ENCODE measurements at places on chromosomes 7 and 10.

DNA sequence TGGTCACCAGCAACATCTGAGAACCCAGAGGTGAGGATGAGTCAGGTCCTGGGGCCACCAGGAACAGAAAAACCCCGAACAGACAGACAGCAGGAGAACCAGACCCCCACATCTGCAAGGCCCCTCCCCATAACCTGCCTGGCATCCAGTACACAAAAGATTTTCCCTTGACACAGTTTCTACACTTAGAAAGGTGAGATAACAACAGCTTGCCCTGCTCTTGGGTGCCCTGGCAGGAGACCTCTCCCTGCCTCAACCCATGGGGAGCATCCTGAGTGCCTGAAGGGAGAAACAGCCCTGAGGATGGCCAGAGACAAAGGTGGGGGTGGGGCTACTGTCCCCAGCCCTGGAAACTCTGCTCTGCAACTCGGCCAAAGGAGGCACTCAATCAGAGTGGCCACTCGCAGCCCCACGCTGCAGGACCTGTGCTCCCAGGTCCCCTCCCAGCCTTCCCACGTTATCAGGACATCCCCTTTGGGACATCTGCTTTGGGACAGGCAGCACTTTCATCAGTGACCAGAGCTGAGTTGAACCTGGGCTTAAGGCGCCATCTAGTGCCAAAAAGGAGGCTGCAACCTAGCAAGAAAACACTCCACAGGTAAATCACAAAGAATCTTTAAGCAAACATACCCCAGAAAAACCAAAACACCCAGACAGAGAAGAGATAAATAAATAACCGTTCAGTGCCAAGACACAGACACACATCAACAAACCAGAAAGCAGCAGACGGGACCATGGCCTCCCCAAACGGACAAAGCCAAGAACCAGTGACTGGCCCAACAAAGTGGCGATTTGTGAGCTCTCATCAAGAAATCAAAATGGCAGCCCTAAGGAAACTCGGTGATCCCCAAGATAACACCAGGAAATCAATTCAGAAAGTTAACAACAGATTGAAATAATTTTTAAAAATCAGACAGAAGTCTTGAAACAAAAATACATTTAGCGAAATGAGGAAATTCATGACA is 233.7 kb downstream of the PTPRN2 start:
- DNase-seq, result no peak

GRCh38 chr10:127198721-127199120 is 2.3 kb upstream of the INSYN2A start:
- no peak for DNase-seq

GRCh38 chr7:37198041-37198905 is 250.4 kb downstream of the ELMO1 start:
- DNase-seq, result no peak

- no peak for DNase-seq
Measured at GRCh38 chr7:17661982-17662585, 278.2 kb downstream of the SNX13 start.

DNA sequence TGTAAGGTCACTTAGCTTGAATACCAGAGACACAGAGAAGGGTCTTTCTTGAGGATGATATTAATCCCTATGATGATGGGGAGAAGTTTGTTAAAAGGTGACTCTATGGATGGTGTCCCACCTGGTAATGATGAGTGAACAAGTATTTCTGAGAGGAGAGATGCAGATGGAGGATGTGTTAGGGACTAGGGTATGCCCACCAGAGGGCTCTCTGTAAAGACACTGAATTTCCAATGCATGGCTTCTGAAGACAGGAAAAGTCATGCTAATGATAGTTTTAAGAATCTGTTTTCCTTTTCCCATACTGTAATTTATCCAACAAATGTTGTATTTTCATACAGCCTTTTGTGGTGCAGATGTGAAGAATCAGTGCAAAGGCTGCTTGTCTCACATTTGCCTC is 1250.9 kb upstream of the CELF2 start:
- no peak for DNase-seq

DNA sequence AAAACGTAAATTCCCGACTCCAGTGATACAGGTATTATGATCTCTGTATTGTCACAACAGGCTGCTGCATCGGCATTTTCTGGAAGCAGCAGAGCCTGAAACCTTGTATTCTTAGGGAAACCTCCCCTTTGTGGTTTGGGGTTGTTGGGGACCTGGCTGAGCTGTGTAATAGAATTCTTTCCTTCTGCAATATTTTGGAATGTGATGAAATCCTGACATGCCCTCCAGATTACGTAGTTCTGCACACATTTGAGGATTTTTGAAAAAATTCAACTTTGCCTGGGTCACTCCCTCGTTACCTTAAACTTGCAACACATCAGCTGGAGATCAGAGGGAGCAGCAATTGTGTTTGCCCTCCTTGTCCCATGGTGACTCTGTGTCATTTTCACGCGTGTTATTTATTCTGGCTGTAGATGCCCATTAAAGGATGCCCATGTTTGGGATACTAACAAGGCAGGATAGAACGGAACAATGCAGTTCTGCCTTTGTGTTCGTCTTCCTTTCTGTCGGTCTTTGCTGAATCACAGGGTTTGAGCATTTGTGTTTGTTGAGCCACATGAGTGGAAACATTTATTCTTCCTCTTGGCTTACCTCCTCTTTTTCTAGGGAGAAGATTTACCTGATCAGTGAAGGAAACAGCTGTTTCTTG is 181.7 kb downstream of the TCF7L2 start:
- no peak for DNase-seq

- DNase-seq, result no peak
Measured at GRCh38 chr7:148894591-148894990, 10.5 kb upstream of the EZH2 start.

- peak; percentile 70 for DNase-seq
Measured at GRCh38 chr10:75399461-75400162, 2.0 kb downstream of the ZNF503 start.

DNA sequence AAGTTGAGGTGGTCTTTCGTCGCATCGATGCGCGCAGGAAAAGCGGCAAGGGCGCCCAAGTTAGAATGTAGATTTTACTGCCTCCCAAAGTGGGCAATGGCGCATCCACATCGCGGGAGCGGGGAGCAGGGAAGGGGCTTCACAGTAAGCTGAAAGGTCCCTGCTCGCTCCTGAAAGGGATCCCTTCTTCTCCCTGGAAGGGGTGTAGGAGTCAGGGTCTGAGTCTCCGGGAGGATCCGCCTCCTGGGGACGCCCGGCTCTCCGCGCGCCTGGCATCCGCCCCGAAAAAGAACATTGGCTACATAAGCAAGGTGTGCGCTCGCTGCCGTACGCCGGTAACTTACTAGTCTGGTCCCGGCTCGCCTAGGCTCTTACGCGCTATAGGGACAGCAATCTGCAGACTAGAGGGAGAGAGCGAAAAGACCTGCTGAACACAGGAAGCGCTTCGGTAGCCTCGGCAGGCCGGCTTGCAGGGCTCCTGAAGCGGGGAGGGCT is 804 bp downstream of the UNC5B start:
- DNase-seq, result no peak

DNA sequence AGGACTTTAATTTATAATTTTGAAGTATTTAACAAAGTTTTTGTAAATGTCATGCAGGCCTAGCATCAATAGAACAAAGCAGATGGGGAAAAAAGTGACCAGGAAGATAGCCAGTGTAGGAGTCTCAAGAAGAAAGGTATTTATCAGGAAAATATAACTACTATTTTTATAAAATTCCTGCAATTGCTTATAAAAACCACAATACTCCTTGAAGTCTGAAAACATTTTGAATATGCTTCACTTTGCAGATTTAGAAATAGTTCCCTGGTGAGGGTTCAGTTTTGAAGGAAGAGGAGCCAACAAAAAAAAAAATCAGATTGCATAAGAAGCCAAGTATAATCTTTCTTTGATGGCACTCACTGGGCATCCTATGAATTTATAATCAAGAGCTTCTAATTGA is 34.1 kb downstream of the MTERF1 start:
- DNase-seq, result no peak

DNA sequence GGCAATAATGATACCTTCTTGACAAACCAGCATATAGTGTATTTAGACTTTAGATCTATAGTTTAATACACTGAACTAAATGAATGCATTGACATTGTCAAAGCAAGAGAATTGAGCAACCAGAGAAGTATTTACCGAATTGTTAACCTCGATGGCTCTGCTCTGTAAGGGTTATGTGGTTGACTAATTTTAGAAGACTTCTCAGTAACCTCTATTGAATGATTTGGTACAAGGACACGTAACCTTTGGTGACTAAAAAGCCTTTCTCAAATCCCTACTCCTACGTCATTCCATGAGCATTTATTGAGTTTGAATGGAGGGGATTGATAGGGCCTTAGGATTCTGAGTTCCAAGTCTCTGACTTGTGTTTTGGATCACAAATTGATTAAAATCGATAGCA is 67.6 kb downstream of the MDFIC start:
- no peak for DNase-seq

GRCh38 chr7:151406886-151407583 is 2.8 kb downstream of the WDR86 start:
- no peak for DNase-seq

- no peak for DNase-seq
Measured at GRCh38 chr10:119801176-119801575, 71.5 kb downstream of the MCMBP start.

DNA sequence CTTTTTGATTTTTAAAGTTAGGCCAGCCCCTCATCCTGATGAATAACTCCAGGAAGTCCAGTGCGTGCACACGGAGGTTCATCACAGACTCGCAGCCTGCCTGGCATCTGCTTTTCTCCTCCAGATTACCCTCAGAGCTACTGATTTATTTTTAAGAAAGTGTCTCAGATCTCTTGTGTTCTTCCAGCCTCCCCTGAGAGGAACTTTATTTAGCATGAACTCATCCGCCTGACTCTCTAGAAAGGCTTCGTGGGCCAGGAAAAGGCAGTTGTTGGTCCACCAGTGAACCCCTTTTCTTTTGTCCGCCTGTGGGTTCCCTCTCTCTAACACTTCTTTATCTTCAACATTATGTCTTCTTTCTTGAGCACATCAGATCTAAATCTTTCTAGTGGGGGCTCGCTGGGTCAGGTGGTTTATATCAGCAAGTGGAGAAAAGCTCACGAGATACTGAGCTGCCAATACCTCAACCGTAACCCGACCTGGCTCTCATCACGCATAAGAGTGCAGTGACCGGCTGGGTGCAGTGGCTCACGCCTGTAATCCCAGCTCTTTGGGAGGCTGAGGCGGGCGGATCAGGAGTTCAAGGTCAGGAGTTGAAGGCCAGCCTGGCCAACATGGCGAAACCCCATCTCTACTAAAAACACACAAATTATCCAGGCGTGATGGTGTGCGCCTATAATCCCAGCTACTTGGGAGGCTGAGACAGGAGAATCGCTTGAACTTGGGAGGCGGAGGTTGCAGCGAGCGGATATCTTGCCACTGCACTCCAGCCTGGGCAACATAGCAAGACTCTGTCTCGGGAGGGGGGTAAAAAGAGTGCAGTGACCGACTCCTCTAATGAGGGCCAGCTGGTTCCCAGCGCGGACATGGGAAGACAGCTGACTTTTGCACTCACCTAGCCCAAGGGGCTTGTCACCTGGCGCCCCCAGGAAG is 162.3 kb downstream of the CCDC3 start:
- no peak for DNase-seq
